Cortex of kidney (tissue), 1 donor: ENCODE measurements at places on chromosomes 5 and 9.

DNA sequence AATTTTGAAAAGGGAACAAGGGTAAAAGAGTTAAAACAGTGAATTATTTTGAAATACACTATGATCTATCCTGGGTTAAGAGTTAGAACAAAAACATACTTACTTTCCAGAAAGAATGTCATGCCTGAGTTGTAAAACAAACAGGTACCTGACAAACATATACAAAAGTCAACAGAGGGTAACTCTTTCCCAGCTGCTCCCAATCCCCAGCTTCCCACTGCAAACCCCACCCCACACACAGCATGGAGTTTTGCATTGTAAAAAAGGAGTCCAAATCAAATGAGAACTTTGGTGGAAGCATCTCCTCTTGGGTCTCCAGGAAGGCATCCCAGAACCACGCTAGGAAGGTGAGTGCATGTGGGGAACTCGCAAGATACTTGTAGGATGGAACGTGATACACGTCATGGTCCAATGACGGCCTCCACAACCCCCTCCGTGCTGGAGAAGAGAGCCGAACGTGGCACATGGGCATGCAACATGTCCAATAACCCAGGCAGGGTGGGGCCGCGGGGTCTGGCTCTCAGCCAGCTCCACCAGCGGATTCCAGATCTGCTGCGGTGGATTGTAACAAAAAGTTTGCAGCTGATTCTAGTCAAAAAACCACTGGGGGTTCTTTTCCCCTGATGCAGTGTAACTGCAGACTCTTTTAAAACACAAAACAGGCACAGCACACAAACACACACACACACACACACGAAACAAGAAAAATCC lies 55.8 kb downstream of the EPB41L4B start:
- no peak for DNase-seq

- no peak for DNase-seq
Observed at GRCh38 chr5:55604611-55605067, 69.9 kb upstream of the PLPP1 start.

DNA sequence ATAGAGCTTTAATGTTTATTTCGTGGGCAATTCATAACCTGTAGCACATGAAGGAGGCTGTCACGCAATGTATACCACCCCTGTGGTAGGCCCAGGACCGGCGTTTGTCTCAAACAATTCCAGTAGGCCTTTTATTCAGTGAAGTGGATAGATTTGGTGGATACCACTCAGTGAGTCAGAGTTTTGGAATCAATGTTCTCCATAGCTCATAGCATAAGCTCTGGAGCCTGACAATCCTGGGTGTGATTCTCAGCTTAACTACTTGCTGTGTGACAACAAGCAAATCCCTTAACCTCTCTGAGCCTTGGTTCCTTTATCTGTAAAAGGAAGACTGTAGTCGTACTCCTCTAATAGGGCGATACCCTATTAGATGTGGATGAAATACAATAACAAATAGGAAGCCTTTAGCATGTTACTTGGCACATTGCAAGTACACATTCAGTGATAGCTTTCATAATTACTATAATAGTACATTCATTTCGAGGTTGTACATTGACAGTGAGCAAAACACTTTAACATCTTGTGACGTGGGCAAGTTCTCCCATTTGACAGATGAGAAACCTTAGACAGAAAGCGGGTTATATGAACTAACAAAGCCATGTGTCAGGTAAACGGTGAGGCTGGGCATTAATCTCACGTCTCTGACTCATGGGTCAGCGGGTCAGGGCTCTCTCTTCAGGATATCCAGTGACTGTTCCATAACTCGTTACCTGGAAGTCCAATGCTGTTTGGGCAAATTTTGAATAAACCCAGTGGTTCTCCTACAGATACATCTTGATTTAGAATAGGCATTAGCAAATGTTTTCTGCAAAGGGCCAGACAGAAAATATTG lies 130.8 kb downstream of the C9orf152 start:
- DNase-seq, result no peak

DNA sequence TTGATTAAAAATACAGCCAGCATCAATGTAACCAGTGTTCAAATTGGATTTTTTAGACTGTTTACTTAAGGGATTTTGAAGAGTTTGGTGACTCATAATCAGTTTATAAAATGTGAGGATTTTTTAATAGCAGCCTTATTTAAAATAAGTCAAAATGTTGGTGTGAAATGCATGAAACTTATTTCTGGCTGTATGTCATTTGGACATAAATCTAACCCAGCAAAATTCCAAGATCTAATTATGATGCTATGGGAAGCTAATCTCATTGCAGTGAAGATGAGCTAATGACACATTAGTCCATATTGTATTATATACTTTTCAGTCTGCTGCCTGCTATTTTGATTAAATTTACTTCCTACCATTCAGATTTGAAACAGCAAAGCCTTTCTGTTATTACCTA lies 140.3 kb downstream of the AOPEP start:
- DNase-seq, result no peak

DNA sequence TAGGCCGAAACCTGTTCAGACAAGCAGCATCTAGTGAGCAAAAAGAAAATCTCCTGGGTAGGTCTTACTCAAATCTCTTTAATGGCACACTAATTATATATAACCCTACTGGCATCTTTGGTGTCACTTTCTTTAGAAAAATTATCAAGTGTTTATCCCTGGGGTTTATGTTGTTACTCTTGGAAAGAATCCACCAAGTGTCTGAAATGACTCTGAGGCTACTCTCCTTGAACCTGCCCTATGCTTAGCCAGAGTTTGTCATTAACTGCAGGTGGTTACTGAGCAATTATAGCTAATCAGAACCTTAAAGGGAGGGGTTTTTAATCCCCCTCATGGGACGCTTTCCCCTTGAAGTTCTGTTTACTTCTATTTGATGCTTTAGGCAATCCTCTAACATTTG lies 381.9 kb downstream of the PLK2 start:
- DNase-seq, result no peak

GRCh38 chr5:115685490-115685889 lies 59.7 kb upstream of the TMED7 start:
- DNase-seq, result no peak

DNA sequence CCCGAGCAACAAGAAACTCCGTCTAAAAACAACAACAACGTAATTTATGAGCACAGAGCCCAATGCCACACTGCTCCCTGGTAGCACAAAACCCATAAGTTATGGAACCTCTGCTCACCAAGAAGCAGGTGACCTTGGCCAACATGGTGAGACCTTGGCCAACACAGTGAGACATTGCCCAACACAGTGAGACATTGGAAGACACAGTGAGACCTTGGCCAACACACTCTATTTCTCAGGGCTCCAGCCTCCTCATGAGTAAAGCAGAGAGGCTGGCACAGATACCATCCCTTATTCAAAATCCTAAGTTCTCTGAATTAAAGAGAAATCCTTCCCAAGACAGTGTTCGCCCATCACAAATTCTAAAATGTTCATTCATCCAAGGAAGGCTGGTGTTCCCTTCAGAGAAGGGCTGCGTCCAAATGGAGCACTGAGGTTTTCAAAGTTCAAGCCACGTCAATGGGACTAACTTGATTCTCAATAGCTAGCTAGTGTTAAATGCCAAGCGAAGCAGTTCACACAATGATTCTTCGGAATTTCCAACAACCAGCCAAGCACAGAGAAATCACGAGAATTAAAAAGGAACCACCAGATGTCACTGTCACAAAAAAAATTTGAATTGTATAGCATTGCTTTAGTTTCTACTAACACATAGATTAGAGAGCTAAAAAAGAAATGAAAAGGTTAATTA lies 29.5 kb downstream of the TTC39B start:
- DNase-seq, result no peak

- DNase-seq, result no peak
Observed at GRCh38 chr5:127187706-127188105, 102.9 kb upstream of the MEGF10 start.

DNA sequence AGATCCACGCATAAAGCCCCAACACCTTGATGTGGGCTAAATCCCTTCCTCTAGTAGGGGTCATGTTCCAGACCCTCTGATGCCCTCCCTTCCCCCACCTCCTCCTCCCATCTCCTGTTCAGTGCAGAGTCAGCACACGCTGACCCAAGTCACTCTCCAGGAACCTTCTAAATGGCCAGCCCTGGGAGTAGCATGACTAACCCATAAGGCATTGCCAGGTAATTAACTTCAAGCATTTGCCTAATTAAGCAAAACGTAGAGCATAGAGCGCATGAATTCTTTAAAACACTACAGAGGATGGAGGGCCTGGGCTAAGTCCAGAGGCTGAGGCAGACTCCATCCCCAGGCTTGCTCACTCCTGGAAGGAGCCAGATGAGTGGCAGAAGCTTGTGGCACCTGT lies 276.3 kb upstream of the MSX2 start:
- no peak for DNase-seq

DNA sequence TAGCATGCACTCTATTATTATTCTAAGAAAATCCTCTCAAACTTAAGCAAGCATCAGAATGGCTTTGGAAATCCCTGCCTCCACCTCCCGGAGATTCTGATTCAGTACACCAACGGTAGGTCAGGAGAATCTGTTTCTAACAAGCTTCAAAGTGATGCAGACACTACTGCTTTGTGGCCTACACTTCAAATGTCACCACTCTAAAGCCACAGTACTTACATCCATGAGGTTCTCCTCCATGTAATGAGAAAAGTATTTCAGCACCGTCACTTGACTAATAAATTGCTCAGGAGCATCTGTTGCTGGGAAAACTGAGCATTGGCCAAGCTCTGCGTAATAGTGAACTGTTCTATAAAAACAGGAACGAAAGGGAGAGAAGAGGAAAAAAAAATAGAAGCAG lies 4.8 kb downstream of the PLK2 start:
- no peak for DNase-seq

GRCh38 chr9:22307013-22307711 lies 139.5 kb upstream of the DMRTA1 start:
- DNase-seq, result no peak

GRCh38 chr5:6611334-6612256 lies 21.2 kb downstream of the NSUN2 start:
- DNase-seq, result no peak

- DNase-seq, result no peak
Observed at GRCh38 chr9:86763791-86764190, 183.5 kb downstream of the GAS1 start.

GRCh38 chr9:13879981-13880380 lies 434.0 kb downstream of the NFIB start:
- no peak for DNase-seq

DNA sequence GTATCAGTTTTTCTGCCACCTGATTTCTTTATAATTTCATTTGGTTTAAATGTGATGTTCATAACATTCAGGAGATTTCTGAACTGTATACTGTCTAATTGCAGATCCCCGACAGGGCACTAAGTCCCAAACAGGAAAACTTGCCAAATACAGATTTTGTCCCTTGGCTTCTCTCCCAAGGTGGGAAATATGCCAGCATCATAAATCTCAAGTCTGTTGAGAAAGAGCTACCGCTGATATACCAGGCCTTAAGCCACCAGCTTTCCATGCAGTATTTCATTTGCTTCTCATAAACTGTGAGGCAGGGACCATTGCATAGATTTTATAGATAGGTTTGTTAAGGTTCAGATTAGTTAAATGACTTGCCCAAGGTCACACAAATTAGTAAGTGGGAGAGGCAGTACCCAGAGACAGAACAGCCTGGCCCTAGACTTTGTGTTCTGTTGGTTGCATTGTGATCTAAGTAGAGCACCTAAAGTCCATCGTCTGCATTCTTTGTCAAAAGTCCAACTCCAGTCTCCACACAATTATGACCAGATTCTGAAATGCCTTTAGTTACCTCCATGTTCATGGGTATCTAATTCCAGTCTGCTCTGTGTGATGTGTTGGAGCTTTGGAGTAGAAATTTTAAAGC lies 16.2 kb downstream of the GPR21 start:
- no peak for DNase-seq

DNA sequence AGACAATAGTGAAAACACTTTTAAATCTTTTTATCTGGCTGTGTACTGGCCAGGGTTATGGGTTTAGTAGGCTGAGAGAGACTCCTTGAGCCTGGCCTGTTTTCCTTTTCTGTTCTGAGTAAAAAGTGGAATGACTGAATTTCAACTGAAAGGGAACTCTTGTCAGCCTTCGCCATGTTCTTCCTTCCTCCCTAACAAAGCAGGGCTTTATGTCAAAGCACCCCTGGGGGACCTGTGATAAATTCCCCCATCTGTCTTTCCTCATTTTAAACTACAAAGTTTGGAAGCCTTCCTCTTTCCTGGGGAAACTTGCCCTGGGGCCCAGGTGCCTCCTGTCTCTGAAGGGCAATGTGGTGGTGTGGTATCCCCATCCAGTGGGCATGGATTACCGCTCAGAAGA lies 29.7 kb downstream of the LARP1 start:
- DNase-seq, result no peak

DNA sequence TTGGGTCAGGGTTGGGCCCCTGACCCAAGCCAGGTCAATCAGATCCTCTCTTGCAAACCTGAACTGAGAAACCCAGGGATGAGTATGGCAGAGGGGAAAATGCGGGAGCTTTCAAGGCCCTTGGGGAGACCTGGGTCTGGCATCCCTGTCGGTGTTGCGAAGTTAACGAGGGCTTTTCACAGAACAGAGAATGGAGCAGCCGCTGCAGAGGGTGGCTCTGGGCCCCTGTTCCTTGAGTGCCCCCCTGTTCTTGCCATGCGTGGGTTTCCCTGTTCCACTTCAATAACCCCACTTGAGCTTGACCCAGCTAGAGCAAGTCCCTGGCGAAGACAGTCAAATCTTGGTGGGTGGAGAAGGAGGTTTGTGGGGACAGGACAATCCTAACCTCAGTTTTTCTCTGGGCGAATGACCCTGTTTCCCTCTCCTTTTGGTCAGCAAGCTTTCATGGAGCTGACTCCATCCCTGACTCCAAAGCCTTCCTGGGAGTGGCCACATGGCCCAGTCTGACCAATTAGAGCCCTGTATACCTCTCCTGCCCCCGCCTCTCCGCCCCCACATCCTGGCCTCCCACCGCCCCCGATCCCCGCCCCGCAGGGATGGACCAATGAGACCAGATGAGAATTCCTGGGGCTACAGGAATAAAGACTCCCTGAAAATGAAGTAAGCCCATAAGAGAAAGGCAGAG lies 2.9 kb upstream of the VDAC1 start:
- DNase-seq, result no peak

DNA sequence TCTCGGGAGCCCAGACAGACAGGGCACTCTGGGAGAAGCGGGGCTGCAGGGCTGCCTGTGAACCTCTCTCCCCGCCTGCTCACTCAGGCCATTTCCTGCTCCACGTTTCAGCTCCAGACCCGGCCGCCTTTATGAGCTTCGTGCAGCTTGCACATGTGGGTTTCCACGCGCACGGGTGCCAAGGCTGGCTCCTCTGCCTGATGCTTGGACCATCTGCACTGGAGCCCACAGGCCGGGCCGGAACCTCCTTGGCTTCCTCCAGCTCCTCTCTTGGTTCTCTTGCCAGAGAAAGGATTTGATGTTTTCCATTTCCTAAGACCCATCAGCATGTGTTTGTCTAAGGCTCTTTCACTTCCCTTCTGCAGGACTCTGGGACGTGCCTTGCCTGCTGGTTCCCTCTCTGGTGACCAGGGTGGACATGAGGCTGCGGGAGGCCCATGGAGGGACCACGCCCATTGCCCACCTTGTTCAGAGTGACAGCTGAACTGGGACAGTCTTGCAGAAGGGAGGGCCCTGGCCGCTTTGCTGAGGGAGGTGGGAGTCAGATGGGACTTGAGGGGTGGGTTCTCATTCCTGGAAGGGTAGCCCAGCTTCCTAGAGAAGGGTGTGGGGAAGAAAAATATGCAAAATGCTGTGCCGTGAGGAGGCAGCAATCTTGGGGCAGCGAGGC lies 23.3 kb upstream of the COL5A1 start:
- no peak for DNase-seq

- DNase-seq, result no peak
Observed at GRCh38 chr5:128537221-128537999, 635 bp downstream of the FBN2 start.
